Forelimb muscle (tissue), 1 donor: ENCODE measurements at places on chromosomes 11 and 22.

GRCh38 chr11:132174362-132175255 is 804.2 kb downstream of the NTM start:
- no peak for DNase-seq

DNA sequence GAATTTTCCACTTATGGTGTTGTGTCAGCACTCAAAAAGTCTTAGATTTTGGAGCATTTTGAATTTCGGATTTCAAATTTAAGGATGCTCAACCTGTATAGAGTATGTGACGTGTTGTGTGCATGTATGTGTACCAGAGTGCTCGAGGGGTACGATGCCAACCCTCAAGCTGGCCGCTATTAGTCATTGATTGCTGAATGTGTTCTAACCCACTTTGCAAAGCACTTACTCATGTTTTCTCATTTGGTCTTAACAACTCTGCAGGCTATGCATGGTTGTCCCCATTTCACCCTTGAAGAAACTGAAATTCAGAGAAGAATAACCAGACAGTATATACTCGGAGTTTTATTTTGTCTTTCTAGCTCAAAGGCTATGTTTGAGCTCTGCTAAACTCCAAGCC is 196.4 kb upstream of the TENM4 start:
- DNase-seq = no peak

DNA sequence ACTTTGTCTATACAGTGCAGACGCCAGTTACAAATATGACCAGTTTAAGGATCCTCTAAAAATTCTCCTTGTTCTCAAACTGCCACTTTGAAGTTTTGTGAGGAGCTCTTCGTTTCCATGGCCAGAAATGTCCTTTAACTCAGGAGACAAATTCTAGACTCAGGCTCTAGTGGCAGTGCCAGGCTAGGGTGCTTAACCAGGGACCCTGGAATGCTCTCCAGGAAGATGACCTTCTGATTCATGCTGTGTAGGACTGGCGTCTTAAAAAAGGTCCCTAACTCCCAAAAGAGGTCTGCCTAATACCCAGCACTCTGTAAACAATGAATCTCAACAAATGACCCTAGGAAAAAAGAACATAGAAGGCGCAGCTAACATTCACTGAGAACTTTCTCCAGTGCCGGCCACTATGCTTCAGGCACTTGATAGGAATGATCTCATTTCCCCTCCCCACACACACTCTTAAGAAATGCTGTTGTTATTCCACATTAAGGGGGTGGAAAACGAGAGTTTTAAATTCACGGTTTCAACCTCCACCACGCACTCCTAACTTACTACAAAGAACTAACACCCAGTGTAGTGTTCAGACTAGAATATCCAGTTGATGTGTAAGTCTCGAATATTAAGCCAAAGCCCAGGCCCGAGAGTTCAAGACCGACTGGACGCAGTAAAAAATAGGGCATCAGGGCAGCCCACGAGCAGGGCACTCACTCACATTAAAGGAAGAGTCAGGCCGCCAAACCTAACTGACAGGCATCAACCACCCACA is 747 bp downstream of the NXF1 start:
- no peak for DNase-seq

DNA sequence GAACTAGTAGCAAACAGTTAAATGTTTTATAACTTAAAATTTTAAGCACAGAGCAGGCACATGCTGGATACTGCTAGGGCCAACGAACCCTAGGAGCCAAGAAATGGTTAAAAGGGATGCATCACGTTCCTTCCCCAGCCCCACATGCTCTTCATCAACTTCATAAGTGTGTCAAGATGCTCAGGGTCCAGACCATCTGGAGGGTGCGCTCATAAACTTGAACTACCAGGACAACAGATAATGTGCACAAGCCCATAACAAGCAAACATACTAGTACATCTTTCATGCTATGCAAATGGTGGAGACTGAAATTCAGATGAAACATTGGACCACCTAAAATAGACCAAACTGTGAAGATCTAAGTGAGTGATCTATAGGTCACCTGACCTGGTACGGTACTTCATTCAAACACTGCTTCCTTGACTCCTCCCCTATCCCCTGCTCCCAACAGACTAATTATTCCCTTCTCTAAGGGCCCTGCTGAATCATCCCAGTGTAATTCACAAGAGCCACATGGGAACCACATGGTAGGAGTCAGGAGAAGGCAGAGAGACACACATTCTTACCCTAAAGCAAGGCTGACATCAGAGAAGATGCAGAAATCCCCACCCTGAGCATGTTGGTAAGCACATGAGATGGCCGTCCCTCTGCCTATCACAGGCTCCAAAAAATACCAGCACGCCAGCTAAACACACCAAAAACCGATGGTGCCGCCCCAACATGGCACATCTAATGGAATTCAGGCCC is 83.9 kb downstream of the ETS1 start:
- DNase-seq = no peak
